ENCODE measurements at places on chromosomes 2 and 18.
A peak's percentile ranks its signal among the peaks of the same experiment; 100 is the strongest.

- DNase-seq = no peak
Measured at GRCh38 chr18:57629422-57629821, 7.8 kb upstream of the NARS1 start.

DNA sequence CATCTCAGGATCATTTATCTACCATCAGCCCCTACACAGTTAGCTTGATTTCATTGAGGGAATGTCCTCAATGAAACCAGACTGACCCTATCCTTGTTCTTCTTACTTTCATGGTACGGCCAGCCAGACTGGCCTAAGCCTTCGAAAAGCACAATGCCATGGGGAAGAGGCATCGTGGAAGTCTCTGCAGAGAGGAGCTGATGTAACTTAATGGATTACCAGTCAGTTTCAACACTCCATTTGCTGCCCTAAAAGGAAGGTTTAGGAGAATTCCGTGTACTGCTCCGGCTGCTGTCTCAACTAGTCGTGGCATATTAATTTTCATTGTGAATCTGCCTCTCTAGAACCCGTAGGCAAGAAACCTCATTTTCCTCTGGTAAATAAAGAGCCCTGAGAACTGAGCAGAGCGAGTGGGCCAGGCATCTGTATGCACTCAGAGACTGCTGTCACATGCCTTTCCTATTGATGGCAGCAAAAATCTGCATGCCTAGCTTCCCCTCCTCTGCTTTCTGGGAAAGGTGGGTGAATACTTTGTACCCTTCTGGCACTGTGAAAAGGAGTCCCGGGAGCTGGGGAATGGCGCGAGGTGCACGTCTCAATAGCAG is 184.9 kb downstream of the KLHL29 start:
- no peak for DNase-seq

- no peak for DNase-seq
Measured at GRCh38 chr2:68083346-68083745, 20.5 kb upstream of the C1D start.

- DNase-seq = no peak
Measured at GRCh38 chr2:16741498-16741897, 75.9 kb upstream of the CYRIA start.

GRCh38 chr2:210752532-210752931 is 196.1 kb downstream of the CPS1 start:
- no peak for DNase-seq

DNA sequence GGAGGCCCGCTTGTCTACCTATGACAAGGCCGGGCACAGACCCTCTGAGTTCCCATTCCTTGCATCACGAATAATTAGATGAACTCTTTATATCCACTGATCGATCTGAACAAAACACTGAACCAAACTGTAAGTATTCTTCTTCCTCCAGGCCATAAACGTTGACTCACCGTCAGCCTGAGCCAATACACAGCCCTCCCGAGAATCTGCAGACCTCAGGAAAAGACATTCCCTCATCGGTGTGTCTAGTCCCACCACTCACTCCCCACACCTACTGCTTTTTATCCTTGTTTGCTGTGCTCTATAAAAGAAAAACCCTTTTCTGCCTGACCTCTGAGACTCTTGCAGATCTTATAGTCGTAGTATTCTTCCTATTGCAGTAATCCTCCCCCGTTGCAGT is 41.0 kb downstream of the TMEM87B start:
- DNase-seq = no peak

- peak; percentile 30 for DNase-seq
Measured at GRCh38 chr2:191155608-191156071, 4.8 kb upstream of the STAT4 start.

DNA sequence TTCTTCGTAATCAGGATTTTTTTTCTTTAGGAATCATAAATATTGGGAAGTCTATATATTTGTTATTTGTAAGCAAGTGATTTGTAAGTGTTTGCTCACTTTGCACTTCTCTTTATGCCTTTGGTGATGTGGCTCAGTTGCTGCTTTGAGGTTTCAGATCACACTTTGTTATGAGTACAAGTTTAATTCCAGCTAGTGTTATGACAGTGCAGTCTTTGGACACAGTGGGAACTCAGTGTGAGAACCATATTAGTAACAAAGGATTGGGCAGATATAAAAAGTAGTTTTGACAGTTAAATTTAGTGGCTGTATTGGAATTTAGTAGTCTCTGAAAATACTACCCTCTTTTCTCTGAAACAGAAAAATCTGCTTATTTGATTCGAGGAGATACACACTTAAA is 67.7 kb downstream of the ABI2 start:
- DNase-seq = no peak

GRCh38 chr2:232435375-232435648 is 20.6 kb upstream of the ALPI start:
- DNase-seq = no peak

DNA sequence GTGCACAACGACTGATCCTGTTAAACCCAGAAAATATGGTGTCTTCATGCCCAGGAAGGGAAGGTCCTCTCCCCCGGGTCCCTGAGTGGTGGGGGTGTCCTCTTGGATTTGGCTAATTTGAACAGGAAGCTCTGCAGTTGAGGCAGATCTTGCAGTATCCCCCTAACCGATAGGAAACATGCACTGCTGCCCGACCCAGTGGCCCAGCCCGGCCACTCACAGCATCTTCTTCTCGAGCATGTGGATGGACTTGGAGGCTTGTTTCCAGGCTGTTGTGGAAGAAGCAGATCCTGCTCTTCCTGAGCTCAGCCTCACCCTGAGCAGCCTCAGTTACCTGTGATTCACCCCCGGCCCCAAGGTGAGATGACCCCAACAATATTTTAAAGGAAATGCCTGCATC is 46.4 kb upstream of the ASB1 start:
- no peak for DNase-seq

- DNase-seq = peak; percentile 36
Measured at GRCh38 chr2:165745916-165746315, 48.1 kb downstream of the GALNT3 start.

DNA sequence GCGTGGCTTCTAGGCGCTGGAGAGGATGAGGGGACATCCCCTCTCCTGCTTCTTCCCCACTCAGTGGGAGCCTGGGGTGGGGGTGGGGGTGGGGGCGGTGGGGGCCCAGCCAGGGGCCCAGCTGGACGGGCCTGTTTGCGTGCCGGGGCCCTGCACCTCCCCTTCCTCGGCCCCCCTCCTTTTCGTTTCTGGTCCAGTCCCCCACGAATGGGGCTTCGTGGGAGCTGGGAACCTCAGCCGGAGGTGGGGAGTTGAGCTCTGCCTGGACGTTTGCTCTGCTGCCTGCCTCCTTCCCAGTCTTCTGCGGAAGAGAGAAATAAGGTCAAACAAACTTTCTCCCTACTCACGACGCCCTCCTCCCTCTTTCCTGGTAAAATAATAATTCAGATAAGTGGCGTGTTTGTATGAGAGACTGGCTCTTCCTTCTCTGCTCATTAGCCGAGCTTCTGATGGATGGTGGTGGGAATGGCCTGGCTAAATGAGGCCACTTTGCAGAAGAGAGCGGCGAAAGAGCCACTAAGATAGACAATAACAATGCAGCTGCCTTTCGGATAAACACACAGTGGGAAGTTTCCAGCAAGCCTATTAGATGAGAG is 782 bp downstream of the MTA3 start:
- DNase-seq = no peak
